ENCODE measurements at places on chromosomes 16 and 17.

GRCh38 chr17:59863616-59864015 is 29.1 kb downstream of the TUBD1 start:
- DNase-seq = no peak

GRCh38 chr16:79047337-79047736 is 553.2 kb downstream of the MAF start:
- DNase-seq = no peak

DNA sequence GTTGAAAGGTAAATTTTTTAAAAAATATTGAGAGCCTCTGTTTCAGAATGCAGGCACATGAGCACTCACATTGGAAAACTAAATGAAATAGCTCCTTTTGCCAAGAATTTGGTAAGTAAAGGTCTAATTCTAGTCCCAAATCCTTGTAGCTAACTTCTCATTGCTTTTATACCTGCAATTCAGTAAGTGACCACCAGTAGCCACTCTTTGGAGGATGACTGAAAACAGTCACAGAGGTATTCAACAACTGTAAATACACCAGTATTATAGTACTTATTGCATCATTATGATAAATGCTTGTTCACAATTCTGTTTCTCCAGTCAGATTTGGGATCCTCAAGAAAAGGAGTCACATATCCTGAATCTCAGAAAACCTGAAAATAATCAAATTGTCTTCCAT is 562.4 kb upstream of the CDH11 start:
- DNase-seq = no peak

DNA sequence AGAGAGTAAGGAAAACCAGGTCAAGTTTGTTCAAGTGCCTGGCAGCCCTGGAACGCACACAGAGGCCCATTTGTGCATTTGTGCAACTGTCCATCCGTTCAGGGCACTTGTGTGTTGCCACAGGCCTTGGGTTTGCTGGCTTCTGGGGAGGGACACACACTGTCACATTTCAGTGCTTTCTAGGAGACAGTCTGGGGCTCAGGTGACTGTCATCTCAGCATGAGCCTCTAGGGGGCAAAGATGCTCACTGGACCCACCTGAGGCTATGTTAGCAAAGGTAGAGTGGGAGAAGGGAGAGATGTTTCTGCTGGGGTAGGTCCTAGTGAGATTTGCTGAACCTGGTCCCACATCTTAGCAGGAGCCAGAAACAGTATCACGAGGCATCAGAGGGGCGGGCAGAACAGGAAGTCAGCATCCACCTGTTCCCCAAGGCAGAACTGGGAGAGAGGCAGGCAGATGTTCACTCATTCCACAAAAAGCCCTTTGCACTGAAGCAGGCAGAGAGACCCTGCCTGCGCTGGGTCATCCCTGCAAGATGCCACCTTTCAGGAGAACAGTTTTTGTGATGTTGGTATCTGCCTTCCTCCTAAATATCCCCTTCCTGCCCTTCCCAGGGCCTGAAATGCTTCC is 48.5 kb downstream of the RAI1 start:
- peak; percentile 40 for DNase-seq

DNA sequence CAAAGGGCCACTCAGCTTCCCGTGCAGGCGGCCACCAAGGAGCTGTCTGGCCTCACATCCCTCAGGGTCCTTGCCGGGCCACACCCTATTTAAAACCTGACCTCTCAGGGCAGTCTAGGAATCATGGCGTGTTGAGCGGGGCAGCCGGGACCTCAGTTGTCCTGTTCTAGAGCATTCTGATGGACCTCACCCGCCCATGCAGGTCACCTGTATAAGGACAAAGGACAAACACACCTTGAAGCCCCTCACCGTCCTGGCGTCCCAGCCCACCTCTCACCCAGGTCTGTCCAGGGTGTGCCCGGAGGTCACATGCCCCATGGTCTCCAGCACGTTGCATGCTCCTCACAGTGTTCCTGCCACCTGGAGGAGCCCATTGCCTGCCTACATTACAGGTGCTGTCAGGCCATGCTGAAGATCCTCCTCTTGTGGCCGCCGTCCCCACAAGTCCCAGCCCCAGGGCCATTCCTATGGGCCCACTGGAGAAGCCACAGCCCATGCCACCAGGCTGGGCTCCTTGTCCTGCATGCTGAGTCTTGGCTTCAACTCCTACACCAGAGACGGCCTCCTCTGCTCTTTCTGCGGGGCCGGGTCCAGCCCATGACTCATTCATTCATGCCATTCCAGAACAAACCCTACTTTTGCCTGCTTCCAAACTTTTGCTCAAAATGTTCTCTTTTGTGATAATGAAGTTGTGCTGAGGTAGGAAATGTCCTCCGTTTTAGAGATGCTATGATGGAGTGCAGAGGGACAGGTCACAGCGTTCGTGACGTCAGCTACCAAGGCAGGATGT is 46.3 kb downstream of the PEMT start:
- no peak for DNase-seq

DNA sequence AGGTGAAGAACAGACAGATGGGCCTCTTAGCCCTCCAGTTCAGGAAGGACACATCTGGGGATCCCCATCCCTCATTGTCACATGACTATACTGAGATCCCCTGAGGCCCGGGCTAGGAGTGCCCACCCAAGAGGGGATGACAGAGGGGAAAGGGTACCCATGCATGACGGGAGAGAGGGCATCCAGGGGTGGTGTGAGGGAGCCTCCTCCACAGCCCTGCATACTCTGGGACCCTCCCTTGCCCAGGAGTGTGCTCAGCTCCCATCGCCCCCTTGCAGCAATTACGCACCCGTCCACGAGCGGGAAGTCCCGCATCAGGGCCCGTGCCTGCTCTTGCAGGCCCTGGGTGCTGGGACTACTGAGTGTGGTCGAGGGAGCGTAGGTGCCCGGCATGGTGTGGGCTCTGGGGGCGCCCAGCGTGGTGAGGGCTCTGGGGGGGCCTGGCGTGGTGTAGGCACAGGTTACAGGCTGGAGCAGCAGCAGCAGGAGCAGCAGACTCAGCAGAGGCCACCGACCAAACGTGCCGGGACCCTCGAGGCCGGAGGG is 6.5 kb downstream of the DPEP2 start:
- DNase-seq = no peak

GRCh38 chr17:42365136-42365535 is 23.1 kb downstream of the STAT3 start:
- DNase-seq = no peak

DNA sequence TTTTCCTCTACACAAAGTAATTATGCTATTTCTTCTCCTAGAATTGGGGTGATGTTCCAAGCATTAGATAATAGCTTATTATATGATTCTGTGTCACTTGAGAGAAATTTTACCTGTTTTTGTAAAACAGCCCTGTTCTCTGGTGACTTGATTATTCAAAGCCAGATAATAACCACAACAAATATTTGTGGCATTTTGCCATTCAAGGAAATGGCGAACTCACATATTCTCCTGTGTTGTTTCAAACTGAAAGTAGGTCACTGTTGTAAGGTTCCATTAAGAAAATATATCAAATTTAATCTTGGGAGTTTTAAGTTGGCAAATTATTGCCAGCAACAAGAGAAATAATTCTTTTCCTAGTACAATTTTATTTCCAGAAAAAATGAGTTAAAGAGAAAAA is 124.8 kb downstream of the STXBP4 start:
- no peak for DNase-seq

- DNase-seq = no peak
Measured at GRCh38 chr17:50027172-50027880, 28.6 kb upstream of the ITGA3 start.

DNA sequence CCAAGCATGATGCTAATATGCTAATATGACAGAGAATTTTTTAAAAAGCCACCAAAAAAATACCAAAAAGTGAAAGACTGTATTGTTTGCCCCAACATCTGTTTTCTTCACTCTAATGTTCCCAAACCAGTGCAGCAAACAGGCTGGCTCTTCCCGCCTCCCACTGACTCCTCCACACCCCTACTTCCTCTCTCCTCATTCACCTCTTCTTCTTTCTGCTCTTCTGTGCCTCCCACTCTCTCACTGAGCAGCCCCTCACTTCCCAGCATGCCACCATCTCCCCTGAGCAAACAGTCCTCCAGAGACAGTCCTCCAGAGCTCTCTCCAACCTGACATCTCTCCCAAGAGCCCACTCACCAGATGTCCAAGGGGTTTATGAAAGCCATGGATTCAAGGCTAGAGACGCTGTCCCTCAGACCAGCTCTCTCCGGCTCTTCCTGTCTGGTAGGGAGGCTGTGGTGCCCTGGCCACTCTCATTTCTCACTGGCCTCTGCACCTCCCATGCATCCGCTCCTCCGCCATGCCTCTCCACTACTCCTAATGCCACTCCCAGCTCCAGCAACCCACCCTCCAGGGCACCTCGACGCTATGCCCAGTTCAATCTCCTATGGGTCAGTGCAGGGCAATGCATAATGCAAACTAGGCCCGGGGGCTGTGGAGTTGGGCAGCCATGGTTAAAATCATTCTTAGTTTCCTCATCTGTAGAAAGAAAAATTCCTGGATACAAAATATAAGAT is 52.9 kb downstream of the ANKRD11 start:
- no peak for DNase-seq

DNA sequence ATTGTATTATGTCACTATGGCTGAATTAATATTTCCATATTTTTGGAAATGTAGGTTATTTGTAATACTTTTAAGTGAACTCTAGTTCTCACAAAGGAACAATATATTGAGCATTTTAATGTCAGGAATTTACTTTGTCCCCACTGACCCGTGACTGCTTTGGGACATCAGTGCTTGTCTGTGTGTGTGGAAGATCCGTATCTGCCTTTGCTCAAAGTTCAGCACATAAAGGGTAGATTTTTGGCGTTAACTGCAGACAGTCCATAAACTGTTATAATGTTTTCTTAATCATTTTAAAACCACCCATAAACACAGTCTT is 39.3 kb upstream of the AQP8 start:
- no peak for DNase-seq

- no peak for DNase-seq
Measured at GRCh38 chr17:39927929-39928857, 661 bp downstream of the LRRC3C start.

DNA sequence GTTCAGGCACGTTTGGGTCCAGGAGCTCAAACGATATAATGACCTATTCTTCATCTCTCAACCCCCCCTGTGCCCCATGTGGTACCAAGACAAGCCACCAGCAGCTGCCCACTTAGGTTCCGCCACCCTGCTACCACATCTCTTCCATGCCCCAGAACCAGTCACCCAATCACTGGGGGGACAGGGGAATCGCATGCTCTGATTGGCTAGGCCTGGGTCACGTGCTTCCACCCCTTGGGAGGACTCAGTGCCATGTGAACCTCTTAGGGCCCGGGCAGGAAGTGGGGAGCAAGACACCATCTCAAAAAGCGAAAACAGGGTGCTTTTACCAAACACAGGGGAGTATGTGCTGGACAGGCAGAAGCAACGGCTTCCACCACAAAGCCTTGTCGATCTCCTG is 91.3 kb downstream of the KATNIP start:
- no peak for DNase-seq

DNA sequence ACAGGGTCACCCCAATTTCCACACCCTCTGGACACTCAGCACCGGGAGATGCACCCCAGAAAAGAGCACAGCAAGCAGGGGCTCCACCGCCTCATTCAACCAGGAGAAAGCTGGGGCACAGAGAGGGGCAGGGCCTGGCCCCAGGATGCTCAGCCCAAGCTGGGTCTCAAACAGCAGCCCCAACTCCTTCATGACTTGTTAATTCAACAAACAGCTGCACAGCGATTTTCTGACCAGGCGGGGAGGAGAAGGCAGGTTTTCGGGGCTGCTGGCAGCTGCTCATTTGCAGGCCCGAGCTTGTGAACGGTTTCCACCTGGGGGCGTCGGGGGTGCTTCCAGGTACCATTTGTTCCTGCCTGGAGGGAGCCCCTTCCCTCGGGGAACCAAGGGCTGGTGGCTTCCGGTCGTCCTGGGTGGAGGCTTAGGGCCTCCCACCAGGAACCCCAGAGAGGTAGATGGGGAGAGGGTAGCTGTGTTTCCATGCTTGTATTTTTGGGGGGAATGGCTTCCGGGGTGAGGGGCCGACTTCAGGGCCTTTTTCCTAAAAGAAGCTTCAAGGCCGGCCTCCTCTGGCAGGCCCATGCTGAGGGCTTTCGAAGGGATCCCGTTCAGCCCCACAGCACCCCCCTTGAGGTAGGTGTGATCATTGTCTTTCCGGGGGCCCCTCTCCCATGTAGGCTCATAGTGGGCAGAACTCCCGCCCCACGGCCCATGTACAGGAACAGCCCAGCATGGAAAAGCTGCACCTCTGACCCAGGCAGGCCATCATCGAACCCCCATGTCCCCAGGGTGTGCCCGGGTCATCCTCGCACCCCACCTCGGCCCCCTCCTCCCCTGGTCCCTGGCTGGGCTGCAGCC is 191.6 kb upstream of the GSE1 start:
- no peak for DNase-seq

GRCh38 chr17:52524096-52524637 is 365.7 kb upstream of the CA10 start:
- DNase-seq = no peak

DNA sequence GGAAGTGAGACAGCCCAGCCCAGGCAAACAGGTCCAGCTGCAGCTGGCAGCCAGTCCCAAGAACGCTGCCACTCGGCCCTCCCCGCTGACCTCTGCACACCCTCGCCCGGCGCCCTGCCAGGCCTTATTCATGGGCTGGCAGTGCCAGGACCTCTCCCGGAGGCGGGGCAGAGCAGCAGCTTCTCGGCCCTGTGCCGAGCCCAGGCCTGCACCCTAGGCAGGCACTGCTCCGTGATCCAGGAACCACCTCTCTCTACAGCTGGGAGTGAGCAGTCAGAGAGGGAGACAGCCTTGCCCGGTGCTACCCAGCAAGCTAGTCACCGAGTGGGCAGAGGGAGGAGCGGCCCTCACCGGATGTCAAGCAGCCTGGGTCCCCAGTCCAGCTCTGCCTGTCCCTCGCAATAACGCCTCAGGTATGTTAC is 79.9 kb upstream of the CBX4 start:
- no peak for DNase-seq

GRCh38 chr16:974611-975261 is 4.0 kb upstream of the LMF1 start:
- DNase-seq = no peak

DNA sequence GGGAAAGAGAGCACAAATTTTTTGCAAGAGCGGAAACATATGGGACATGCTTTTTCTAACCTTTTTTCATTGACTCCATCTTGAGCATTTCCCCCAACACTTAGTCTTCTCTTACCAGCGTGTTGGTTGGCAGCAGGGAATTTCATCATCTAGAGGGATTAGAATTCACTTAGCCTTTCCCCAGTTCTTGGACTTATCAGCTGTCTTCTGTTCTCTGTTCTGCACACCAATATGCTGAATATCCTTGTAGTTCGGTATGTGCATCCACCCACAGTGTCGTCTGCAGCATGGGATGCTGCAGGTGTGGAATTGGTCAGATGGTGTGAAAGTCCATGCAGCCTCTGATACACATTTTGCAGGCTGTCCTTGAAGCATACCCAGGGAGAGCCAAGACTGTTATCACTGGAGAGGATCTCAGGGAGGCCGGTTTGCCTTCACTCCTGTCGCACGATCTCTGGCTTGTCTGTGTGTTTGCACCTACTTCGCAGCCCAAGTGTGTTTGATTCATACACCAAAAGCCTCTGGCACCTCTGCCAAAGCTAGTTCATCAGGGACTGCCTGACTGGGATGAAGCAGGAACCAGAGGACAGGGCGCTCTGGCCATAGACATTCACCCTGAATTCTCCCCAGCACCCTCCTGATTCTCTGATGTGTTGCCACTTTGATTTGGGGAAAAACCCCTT is 93.3 kb downstream of the SOCS1 start:
- DNase-seq = no peak

- DNase-seq = no peak
Measured at GRCh38 chr16:83615953-83616350, 191.8 kb upstream of the HSBP1 start.

- no peak for DNase-seq
Measured at GRCh38 chr17:5883775-5884665, 186.2 kb upstream of the WSCD1 start.
